H54 (cell line): ENCODE measurements at places on chromosomes 7 and 10.

DNA sequence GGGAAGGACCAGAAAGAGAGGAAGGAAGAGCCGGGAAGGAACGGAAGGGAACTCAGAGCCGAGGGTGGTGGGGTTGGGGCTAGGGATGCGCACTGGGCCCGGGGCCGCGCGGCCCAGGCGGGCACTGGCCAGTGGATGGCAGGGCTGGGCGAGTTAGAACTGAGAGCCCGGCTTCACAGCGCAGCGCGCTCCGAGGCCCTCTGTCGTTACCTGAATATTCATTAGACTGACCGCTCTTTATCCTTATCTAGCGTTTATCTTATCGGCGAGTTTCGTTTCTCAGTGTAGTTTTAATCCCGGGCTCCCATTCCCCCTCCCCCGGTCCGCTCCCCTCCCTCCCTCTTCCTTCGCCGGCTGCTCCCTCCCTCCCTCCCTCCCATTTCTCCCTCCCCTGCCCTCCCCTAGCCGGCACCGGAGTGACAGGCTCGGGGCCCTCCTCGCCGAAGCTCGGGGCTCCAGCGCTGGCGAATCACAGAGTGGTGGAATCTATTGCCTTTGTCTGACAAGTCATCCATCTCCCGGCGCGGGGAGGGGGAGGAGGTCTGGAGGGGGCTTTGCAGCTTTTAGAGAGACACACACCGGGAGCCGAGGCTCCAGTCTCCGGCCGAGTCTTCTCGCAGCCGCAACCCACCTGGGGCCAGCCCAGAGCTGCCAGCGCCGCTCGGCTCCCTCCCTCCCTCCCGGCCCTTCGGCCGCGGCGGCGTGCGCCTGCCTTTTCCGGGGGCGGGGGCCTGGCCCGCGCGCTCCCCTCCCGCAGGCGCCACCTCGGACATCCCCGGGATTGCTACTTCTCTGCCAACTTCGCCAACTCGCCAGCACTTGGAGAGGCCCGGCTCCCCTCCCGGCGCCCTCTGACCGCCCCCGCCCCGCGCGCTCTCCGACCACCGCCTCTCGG is at the start of gene PAX2:
PAX2 (plus strand) TSS at position 596 of the 895 bp plus-strand sequence. CDS start 679 bp downstream, outside the sequence.
- no peak for DNase-seq

- no peak for DNase-seq
Measured at GRCh38 chr10:78359640-78360091, 326.0 kb downstream of the RPS24 start.

GRCh38 chr7:8261711-8262695 is at the start of gene ICA1:
Gene ICA1, minus strand, starts transcription at chr7:8262167. Its CDS starts 26,241 bp downstream, at chr7:8235926.
- DNase-seq: peak; percentile 62

DNA sequence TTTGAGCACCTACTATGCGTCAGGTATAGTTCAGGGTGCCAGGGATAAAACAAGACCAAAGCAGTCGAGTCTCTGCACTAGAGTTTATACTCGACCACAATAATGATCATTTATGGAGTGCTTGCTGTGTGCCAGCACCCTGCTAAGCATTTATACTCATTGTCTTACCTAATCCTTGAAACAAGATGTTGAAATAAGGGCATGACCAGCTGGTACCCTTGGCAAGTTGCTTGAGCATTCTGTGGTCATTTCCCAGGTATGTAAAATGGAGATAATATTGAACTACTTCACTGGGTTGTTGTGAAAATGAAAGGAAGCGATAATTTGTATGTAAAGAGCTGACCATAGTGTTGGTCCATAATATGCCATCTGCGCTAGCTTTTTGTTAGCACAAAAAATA is 185.4 kb downstream of the CYP26A1 start:
- no peak for DNase-seq

- DNase-seq: peak; percentile 83
Measured at GRCh38 chr7:47581804-47582763, at the start of gene TNS3. Gene TNS3, minus strand, starts transcription at chr7:47582111. Its CDS starts 142,475 bp downstream, at chr7:47439636.

GRCh38 chr7:144830811-144831210 is 5.0 kb downstream of the TPK1 start:
- peak; percentile 34 for DNase-seq

- DNase-seq: no peak
Measured at GRCh38 chr10:15038416-15038815, 5.3 kb upstream of the OLAH start.

GRCh38 chr7:46880508-46881196 is 701.3 kb downstream of the TNS3 start:
- DNase-seq: no peak

DNA sequence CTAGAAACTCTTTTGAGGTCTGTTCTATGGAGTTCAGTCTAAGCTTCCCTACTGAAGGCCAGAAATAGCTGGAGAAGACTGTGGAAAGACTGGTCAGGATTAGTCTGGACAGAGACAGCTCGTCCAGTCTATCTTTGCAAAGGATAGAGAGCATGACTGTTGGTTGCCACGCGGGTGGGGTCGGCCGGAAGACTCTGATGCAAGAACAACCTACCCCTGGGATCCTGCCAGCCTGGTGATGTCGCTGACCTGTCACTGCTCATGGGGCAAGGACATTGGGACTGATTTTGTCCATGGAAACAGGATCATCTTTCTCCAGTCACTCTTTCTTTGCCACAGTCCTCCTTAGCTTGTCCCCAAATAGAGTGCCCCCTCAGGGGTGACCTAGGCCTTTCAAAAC is 337.6 kb upstream of the NPSR1 start:
- no peak for DNase-seq

GRCh38 chr7:109986701-109987100 is 1104.2 kb upstream of the LRRN3 start:
- DNase-seq: no peak

DNA sequence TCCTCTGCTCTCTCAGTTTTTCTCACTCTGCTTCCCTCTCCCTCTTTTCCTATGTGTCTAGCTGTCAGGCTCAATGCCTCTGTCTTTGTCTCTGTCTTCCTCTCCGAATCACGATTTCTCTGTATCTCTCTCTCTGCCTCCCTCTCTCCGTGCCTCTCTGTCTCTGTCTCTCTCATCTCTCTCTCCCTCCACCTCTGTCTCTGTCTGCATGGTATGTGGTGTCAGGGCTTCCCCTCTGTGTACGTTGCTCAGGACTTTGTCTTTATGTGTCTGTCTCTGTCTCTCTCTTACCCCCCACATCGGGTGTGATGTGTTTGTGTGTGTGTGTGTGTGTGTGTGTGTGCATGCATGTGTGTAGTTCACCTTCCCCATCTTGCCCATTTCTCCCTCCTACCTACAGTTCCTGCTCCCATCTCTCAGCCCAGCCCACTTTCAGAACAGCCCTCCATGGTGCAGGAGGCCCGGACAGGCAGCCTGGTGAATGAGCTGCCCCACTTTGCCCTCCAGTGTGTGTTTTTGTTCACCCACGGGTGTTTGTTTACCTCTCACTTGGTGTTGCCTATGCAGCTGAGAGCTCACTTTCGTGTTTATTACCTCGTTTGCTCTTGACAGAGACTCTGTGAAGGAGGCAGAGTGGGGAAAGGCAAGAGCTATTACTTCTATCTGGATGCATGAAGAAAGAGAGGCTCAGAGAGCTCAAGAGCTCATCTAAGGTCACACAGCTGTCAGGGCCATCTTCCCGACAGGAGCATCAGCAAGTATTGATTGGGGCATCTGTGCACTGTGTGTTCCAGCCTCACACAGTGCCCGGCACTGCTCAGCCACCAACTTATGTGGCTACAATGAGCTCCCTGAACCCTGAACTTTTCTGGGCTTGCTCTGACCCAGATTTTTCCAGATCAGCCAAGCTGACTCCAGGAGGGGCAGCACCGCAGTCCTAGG is 163.5 kb upstream of the ZMIZ1 start:
- no peak for DNase-seq

DNA sequence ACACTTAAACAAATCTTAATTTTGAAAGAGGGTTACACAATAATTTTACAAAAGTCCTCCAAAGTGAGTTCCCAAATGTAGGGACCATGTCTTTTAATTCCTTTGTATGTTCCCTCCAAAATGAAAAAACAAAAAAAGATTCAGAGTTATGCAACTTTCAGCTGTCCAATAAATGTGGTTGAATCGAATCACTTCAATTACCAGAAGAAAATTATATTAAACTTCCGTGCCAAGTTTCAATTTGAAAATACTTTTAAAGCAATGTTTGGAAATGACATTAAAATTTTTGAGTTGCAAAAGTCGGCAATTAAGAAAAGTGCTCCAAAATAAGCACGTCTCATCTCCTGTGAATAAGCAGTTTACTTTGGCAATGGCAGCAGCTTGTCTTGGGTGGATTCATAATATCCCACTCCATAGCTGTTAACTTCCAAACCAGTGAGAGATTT is 60.3 kb upstream of the C1GALT1 start:
- DNase-seq: no peak

GRCh38 chr7:98877692-98878364 is 504 bp upstream of the TRRAP start:
- no peak for DNase-seq

- no peak for DNase-seq
Measured at GRCh38 chr10:126661356-126661755, 9.1 kb downstream of the C10orf90 start.

DNA sequence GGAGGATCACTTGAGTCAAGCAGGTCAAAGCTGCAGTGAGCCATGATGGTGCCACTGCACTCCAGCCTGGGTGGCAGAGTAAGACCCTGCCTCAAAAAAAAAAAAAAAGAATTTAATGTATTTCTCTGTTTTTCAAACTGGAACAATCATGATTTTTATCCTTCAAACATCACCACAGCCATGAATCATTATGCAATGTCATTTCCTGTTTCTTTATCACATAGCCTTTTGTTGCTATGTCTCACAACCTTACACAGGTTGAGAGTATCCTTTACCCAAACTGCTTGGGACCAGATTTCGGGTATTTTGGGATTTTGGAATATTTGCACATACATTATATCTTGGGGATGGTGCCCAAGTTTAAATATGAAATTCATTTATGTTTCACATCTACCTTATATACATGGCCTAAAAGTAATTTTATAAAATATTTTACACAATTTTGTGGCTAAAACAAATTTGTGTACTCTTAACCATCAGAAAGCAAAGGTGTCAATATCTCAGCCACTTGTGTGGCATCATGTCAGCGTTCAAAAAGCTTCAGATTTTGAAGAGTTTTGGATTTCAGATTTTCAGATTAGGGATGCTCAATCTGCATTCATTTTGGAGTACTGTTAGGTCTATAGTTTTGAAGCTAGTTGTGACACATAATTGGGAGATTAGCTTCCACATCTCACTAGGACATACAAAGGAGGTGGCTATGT is 8.2 kb downstream of the NT5C3A start:
- peak; percentile 37 for DNase-seq

DNA sequence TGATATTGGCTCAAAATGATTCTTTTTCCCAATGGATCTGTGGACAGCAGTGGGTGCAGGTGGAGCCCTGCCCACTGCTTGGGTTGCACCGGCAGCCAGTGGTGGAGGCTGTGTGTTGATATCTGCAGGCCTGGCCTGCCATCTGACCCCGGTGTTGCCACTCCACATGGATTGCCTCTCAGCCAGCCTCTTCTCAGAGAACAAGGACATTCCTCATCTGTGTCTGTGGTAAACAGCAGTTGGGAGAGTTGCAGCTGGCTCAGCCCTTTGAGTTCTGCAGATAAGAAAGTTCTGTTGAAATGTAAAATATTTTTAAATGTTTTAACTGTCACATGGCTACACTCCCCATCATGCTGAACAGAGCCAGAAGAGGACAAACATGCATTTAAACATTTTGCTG is 374.9 kb upstream of the CELF2 start:
- DNase-seq: no peak

DNA sequence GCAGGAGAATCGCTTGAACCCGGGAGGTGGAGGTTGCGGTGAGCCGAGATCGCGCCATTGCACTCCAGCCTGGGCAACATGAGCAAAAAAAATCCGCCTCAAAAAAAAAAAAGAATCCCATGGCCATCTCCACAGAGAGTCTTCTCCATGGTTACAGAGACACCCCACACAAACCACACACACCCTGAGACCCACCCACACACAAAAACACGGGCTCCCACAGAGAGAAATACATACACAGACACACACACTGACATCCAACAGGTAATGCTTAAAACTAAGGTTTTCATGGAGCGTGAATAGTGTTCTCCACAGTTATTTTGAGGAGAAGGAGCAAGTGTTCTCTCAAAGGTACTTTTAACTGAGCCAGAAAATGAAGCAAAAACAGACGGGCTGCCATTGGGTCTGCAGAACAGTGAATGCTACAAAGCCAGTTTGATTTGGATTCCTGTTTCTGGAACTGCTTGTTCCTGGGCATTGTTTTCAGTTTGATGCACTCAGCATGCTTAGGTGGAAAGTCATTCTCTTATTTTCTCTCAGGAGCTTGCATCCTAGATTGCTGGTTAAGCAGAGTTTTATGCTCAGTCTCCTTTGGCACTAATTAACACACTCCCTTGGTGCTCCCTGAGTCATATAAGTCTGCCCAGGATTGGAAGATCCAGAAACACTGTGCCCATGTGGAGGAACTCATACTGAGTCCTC is 15.4 kb downstream of the AHCYL2 start:
- no peak for DNase-seq

DNA sequence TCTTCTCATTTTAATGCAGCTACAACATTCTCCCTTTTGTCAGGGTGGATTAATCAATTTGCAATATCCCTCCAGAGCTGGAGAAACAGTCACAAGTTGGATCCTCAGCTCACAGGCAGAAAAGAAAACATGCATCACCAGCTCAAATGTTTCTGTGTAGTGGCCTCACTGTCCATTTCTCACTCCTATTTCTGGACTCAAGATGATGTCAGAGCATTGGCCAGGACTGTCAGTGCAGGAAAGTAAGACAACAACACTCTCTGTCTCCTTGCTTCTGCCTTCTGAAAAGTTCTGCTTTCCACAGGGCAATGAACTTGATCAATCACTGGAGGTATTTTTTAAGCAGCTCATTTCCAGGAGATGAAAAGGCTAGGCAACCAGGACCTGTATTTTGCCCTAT is 8.2 kb upstream of the SVIL start:
- DNase-seq: no peak

GRCh38 chr10:104580774-104581675 is 60.1 kb upstream of the SORCS3 start:
- DNase-seq: peak; percentile 44

DNA sequence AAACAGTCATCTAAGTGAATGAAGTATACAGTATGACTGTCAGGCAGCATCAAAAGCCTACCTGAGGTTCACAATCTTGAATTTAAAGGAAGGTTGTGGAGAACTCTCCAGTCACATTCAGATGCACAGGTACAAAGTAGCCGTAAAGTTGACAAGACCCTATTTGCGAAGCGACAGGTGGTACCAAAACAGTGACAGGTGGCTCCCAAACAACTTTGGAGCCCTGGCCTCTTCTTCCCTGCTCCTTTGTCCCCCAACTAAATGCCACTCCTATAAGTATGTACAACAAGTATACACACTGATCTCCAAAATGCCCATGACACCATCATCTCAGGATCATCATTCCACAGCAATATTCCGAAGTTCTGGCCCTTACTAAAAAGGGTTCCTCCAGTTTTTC is 53.5 kb downstream of the USP6NL start:
- DNase-seq: no peak
